ENCODE measurements at places on chromosomes 1 and 21.

DNA sequence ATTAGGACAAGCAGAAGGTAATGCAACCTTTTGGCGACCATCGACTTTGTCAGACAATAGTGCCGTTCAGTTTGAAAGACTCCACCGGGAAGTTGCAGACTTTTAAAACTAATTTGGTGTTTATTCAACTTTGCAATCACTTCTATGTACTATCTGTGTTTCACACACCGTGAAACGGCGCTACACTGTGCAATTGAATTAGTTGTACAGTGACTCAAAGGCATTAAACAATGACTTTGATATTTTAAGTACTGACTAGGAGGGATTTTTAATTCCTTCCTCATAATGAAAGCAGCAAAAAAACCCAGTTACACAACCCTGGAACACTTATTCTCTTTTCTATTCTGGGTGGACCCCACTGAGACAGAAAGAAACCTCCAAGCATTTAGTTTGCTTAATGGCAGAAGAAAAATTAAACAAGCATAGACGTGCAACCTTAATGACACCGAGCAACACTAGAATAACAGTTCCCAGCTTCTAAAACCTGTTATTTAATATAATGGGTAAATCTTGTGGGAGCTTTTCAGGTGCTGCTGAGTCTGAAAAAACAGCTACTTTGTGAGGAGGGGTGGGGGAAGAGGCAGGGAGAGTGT is 176.8 kb downstream of the LMO4 start:
- DNase-seq = no peak

DNA sequence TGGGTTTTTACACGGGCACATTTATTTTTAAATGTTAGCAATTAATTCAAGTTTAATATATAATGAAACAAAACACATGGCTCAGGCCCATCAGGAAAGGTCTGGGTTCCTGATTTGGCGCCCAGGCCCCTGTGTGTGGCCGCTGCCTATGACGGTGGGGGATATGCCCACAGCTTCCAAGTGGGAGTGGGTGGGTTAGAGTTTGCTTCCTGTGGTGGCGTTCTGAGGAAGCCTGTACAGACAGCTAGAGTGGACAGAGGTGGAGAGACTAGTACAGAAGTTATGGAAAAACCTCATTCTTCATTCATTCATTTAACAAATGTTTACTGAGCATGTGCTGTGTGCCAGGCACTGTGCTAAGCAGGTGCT is 22.4 kb upstream of the EPS8L3 start:
- DNase-seq = no peak

- DNase-seq = no peak
Observed at GRCh38 chr1:163054181-163054591, 15.0 kb upstream of the RGS4 start.

DNA sequence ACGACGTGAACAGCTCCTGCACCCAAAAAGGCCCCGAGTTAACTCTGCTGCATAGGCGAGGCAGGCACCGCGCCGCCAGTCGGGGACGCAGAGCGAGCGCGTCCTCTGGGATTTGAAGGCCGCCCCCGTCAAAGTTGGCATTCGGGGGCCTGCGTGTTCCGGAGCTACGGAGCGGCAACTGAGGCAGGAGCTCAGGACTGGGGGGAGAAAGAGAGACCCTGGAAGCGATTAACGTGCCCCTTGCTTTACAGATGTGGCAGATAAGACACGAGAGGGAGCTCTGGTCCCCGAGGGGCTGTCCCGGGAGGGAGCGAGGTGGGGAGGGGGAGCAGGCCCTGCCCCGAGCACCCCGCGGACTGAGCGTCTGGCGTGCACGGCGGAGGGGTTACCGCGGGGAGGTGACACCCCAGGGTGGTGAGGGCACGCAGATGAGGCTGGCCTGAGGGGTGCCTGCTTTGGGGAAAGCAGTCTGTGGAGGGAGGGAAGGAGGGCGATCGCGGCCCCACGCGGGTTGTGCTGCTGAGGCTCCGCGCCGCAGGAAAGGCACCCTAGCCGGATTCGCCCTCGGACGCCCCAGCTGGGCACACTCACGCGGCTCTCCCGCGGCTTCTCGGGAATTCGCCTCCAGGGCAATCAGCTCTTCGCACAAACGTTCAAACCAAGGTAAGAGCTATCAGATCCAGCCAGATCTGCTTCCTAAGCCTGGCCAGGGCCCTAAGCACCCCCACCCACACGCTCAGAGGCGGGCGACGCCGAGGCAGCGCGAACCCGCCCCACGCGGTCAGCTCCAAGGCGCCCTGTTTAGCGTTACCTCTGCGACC is 26.5 kb downstream of the ACTA1 start:
- no peak for DNase-seq

- DNase-seq = no peak
Observed at GRCh38 chr1:85334962-85335361, 58.5 kb upstream of the BCL10 start.

GRCh38 chr1:207040181-207040533 is 7.6 kb upstream of the C1orf116 start:
- peak; percentile 49 for DNase-seq
